ENCODE measurements at places on chromosomes 4 and X.

GRCh38 chrX:46642145-46642544, 68.6 kb downstream of the CHST7 start:
- DNase-seq: peak; percentile 8

- no peak for DNase-seq
Measured at GRCh38 chr4:30103455-30103854, 616.7 kb upstream of the PCDH7 start.

GRCh38 chr4:56731857-56732256, 50.8 kb upstream of the HOPX start:
- DNase-seq: no peak

- no peak for DNase-seq
Measured at GRCh38 chrX:130726661-130727060, 176.3 kb downstream of the ENOX2 start.

DNA sequence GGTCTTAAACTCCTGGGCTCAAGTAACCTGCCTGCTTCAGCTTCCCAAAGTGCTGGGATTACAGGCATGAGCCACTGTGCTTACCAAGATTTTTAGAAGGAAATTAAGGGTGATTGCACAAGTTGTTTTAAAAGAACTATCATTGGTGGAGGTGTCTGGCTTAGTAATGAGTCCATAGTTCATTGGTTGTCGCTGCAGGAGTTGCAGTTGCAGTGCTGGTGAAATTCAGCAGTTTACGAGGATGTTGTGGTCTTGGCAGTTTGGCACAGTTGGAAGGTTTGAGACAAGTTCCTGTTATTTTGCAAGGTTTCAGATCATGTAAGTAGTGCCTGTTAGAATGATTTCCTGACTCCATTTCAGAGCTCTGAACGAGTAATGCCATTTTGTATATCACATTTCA, 48.1 kb downstream of the RAB40AL start:
- no peak for DNase-seq

DNA sequence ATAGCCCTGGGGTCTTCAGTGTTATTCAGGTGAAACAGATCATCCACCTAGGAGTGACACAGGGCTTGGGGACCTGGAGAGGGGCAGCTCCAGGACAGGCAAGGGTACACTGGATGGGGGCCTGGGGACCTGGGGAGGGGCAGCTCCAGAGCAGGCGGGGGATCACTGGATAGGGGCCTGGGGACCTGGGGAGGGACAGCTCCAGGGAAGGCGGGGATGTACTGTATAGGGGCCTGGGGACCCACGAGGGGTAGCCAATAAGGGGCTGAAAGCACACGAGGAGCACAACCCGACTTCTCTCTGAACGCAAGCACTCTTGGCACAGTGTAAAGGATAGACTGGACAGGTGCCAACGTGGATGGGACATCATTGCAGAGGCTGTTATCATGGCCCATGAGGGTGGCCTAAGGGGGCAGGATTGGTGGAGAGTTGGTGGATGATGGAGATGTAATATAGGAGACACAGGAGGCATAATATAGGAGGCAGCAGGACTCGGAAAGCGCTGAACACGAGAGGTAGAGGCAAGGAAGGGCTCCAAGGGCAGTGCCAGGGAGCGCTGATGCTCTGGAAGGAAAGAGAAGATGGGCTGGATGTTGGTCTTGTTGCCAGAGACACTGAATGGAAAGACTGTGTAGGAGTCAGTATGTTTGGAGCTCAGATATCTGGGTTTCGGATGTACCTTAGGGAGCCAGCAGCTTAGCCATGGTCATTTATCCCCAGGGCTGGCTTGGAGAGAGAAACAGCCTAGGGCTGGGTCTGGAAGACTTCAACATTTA, 37.9 kb upstream of the FGFBP2 start:
- no peak for DNase-seq

- DNase-seq: peak; percentile 14
Measured at GRCh38 chr4:101020956-101021355, 326.4 kb downstream of the PPP3CA start.

DNA sequence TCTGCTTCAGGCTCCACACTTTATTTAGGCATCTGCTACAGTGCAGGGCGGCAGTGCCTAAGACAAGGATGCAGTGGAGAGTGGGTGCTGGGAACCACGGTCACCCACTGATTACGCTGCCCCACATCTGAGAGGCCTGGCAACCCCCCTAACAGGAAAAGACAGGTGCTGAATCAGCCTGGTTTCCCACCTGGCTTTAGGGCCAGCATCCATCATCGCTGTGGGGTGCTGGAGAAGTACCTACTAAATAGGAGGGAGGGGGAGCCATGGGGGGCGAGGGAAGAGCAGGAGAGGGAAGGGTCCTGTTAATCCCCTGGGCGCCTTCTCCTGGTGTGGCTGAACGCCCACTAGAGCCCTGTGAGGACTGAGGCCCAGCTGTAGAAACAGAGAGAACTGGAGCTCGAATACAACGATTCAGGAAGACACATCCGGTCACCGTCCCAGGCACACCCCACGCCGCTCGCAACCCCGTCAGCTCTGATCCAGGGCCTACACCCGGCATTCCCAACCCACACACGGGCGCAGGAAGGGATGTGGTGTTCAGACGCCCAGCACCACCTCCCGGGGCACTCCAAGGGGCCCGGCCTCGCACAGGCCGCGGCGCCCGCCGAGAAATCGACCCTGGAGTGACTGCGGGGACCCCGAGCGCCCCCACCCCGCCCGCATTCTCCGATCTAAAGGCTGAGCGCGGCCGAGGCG, 554 bp downstream of the DCTD start:
- DNase-seq: peak; percentile 69

- peak; percentile 13 for DNase-seq
Measured at GRCh38 chr4:40662962-40663604, 33.4 kb upstream of the RBM47 start.

GRCh38 chr4:79044141-79044659, 105.0 kb upstream of the PAQR3 start:
- DNase-seq: no peak

DNA sequence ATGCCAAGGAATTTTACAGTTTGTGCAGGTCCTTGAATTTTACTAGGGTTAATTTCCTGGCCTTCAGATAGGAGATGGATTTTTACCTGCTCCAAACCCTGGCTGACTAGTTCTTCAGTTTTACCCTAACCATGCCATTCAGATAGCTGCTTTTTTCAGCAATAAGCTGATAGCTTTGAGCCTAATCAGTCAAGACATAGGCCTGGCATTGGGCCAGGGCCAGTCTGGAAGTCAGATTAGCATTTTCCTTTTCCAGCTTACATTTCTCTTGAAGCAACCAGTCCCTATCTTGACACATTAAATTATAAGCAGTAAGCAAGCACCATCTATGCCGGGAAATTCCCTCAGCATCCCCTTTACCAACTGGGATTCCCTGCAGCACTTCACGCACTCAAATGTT, 177.1 kb downstream of the ADGRA3 start:
- no peak for DNase-seq

- no peak for DNase-seq
Measured at GRCh38 chrX:119017077-119017476, 42.7 kb downstream of the LONRF3 start.

- DNase-seq: no peak
Measured at GRCh38 chrX:110341189-110342035, 17.2 kb upstream of the RTL9 start.

GRCh38 chrX:7154041-7154597, 6.2 kb upstream of the PUDP start:
- DNase-seq: no peak

GRCh38 chrX:25737540-25737939, 400.6 kb upstream of the MAGEB18 start:
- DNase-seq: no peak

GRCh38 chr4:86586626-86587380, 7.3 kb upstream of the PTPN13 start:
- DNase-seq: no peak

DNA sequence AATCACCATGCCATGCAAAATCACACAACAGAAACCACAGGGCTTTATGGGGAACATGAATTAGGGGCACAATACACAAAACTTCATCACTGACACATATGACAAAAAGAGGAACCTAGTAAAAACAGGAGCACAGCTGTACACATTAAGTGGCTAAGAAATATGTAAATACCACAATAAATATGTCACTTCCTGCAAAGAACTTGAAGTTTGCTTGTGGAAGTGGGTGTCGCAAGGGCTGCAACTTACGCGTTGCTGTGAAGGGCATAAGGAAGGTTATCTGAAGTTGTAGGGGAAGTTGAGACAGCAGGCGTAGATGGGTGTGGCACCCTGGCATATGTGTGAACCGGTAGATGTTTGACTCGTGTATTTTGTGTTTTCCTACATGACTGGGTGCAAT, 42.4 kb downstream of the CLCN4 start:
- no peak for DNase-seq

GRCh38 chr4:180640193-180640592, 1603.0 kb upstream of the TENM3 start:
- DNase-seq: no peak

DNA sequence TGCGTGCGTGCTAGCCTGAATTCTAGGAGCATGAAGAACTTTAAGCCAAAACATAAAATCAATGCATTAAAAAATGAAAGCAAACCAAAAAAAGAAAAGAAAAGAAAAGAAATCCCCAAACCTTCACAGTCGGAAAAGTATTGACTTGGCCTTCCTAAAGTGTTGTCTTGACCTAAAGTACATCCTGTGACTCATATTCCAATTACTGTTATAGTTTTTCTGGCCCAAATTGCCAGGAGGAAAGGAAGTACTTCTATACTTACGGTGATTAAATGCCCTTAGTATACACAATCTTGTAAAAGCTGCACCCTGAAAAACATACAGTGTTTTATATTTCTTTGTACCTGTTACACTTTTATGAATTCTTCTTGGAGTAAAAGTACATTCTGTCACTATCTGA, 512.8 kb downstream of the ANKRD50 start:
- DNase-seq: no peak

DNA sequence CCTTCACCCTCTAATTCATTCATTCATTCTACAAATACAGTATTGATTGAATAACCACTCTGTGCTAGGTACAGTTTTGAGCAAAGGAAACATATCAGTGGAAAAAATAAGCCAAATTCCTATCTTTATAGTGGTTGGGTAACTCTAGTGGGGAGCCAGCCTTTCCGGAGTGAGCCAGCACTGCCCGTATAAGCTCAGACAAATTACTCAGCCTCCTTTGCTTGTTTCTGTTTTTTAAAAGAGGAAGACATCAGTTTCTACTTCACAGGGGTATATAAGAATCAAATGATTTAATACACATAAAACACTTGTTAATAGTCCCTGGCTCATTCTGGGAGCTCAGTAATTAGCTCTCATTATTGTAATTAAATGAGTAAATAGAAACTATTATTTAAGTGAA, 238.2 kb upstream of the MAD2L1 start:
- DNase-seq: no peak

DNA sequence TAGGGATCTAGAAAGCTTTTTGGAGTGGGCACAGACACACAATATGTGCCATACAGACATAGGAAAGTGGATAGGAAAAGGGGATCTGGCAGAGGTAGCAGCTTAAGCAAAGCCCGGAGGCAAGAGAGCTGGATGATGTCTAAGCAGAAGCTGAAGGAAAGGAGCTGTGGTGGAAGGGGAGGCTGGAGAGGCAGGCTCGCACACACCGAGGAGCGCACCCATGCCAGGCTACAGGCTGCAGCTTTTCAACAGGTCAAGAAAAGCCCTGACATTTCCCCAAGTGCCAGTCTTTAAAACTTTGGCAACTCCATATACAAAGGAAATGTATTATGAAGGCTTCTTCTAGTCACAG, 67.4 kb downstream of the SOWAHB start:
- no peak for DNase-seq

- DNase-seq: peak; percentile 41
Measured at GRCh38 chr4:128606173-128606572, 203.3 kb upstream of the JADE1 start.

GRCh38 chrX:2767631-2768455, 16.0 kb downstream of the XG start:
- peak; percentile 19 for DNase-seq

GRCh38 chrX:97846718-97847237, 963.1 kb downstream of the RPA4 start:
- DNase-seq: no peak

DNA sequence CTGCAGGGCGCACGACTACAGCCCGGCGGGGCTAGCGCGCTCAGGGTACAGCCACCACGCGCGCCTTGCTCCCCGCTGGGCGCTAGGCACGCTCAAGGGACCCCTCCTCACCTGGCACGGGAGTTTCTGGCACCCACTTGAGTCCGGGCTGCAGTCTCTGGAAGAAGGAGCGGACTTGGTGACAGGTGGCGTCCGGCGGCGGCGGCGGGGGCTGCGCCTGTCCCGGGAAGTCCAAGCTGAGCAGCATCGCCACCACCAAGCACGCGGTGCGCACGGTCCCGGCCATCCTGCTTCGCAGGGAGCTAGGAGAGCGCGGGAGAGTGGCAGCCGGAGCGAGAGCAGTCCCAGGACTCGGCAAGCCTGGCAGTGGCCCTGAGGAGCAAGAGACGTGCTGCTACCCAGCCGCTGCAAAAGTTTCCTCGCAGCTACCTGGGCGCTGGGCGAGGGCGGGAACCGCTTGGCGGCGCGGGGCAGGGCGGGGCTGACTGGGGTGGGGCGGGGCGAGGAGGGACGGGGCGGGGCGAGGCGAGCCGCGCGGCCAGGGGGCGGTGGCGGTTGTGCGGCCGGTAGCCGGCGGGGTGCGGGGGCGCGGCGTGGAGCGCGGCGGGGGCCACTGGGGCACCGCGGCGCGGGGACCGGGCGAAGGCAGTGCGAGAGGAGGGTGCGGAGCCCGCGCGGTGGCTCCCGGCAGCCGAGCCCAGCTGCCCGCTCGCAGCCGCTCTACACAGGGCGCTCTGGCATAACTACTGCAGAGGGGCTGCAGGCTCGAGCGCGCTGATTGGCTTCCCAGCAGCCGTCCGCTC, at the start of gene GPC3:
Gene GPC3, minus strand, starts transcription at position 431 of the 803 bp plus-strand sequence.
- DNase-seq: no peak

DNA sequence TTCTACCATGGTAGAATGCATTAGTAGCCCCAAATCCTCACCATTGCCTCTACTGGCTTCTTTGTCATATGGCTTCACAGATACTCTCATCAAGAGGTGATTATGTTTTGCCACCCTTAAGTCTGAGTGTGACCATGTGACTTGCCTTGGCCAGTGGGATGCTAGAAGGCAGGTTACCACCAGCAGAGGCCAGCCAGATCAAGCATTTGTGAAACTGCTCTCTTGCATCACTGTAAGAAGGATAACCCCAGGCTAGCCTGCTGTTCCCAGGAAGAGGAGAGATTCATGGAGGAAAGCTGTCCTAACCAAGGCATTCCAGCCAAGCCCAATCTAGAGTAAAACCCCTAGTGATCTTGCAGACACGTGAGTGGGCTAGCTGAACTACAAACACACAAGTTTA, 46.8 kb downstream of the USP46 start:
- DNase-seq: no peak

GRCh38 chr4:153480704-153481103, 14.5 kb downstream of the TMEM131L start:
- no peak for DNase-seq

All from HTR-8/SVneo (cell line).